Renal pelvis (tissue), 12 donors: ENCODE measurements at places on chromosomes 1 and 21. TPM values are rescaled to one million over a fixed set of nuclear protein-coding genes. Genes with fewer than 3 reads are reported as not detected.
A peak's percentile ranks its signal among the peaks of the same experiment; 100 is the strongest.

Gene TNFAIP8L2
- 1.3 TPM for polyA plus RNA-seq

DNA sequence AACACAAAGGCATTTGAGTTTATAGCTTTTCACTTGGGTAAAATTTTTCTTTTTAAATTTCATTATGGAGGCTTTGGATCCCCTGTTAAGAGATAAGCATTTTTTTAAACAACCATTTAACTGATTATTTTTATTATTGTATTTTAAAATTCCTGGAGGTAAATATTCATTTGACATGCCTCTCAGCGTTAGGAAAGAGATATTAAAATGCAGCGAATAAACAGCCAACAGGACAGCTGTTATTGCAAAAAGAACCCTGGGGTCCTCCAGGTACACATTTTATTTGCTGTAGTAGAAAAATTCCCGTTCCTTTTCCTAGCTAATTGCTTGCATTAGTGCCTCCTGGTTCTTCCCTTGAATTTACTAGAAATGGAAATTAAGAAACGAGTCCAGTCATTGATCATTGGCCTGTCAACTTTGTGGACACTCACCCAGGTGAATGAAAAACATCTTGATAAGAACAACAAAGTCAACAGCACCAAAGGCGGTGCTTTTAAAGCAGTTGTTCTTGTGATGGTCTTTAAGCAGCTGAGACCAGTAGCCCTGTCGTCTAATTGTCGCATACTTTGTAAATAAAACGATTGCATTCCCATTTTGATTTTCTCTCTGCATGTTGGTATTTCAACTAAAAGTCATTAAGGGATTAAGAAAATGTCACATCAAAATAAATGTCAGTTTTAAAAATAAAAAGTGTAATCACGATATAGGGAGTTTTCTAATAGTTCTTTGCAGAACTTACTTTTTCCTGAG is 282.4 kb downstream of the GRIK1 start:
- DNase-seq = no peak

DNA sequence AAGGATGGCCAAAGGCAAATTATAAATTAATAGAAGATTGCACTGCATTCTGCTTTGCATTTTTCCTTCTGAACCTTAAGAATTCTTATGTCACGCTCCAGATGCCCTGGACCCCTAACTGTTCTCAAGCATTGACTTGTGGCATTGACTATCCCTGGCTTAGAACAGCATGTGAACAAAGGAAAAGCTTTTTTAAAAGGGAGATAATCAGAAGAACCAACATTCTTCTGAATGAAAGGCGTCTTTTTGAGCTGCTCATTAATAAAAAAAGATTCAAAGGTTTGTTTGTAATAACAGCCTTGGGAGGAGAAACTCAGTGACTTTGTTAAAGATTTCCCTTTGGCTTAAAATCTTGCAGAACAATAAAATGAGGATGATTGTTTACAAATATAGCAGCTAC is 105.5 kb downstream of the TNNI3K start:
- DNase-seq = no peak

- no peak for DNase-seq
Observed at GRCh38 chr1:205049479-205049878, 6.5 kb downstream of the CNTN2 start.

- no peak for DNase-seq
Observed at GRCh38 chr1:165883056-165883455, 55.6 kb downstream of the UCK2 start.

GRCh38 chr21:29379517-29380054 is 80.9 kb downstream of the BACH1 start:
- no peak for DNase-seq

Gene PNRC2
- polyA plus RNA-seq = 213 TPM

- no peak for DNase-seq
Observed at GRCh38 chr1:51264451-51264850, 28.4 kb downstream of the RNF11 start.

GRCh38 chr1:112527266-112528010 is 18.7 kb downstream of the WNT2B start:
- DNase-seq = no peak

DNA sequence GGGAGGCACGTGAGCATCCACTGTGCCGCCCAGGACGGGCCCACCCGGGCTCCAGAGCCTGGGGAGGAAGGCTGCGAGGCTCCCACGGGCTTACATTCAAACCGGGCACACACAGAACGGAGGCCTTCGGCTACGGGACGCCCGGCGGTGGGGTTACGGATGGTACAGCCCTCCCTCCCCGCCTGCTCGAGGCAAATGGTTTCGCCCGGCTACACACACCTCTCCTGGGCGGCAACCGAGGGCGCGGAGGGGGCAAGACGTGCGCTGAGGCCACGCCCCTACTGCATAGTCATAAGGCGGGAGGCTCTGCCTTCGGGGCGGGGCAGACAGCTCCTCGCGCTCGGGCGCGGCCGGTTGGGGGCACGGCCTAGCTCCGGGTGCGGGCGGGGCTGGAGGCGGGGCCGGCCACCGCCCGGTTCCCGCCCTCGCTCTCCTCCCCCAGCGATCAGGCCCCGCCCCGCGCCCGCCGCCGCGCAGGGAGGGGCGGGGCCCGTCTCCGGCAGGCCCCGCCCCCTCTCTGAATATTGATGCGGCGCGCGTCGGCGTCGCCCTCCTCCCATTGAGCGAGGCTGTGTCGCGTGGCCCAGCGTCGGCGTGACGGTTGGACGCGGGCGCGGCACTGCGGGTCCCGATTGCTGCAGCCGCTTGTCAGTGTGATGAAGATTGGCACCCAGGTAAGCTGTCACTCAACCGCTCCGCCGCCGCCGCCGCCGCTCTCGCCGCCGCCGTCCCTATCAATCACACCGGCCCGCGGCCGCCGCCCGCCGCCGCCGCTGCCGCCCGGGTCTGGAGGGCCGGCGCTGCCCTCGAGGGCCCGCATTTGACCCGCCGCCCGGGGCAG is at the start of gene PKNOX1:
TSS of gene PKNOX1 (plus strand) at position 572 of the 841 bp plus-strand sequence. CDS start 29,820 bp downstream, outside the sequence.
- DNase-seq = peak; percentile 97

DNA sequence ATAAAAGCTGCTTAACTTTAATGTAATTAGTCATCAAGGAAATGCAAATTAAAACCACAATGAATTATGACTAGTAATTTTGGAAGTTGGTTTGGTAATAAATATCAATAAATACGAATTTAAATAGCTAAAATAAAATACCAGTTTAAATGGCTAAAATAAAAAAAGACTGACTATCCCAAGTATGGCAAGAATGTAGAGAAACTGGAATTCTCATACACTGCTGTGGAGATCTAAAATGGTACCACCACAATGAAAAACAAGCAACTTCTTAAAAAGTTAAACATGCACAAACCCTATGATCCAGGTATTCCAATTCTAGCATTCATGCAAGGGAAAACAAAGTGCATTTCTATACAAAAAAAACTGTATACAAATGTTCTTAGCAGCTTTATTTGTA is 382.6 kb upstream of the NR5A2 start:
- DNase-seq = no peak

GRCh38 chr1:171467626-171468025 is 17.7 kb upstream of the PRRC2C start:
- no peak for DNase-seq

Gene CACNA1E
- polyA plus RNA-seq = 0.53 TPM

- DNase-seq = no peak
Observed at GRCh38 chr1:203509135-203509534, 15.2 kb downstream of the OPTC start.

Gene PTPRU
- 15.4 TPM for polyA plus RNA-seq

Gene HEYL
- polyA plus RNA-seq = 23.4 TPM

GRCh38 chr1:224189561-224189960 is 6.5 kb downstream of the DEGS1 start:
- DNase-seq = no peak

DNA sequence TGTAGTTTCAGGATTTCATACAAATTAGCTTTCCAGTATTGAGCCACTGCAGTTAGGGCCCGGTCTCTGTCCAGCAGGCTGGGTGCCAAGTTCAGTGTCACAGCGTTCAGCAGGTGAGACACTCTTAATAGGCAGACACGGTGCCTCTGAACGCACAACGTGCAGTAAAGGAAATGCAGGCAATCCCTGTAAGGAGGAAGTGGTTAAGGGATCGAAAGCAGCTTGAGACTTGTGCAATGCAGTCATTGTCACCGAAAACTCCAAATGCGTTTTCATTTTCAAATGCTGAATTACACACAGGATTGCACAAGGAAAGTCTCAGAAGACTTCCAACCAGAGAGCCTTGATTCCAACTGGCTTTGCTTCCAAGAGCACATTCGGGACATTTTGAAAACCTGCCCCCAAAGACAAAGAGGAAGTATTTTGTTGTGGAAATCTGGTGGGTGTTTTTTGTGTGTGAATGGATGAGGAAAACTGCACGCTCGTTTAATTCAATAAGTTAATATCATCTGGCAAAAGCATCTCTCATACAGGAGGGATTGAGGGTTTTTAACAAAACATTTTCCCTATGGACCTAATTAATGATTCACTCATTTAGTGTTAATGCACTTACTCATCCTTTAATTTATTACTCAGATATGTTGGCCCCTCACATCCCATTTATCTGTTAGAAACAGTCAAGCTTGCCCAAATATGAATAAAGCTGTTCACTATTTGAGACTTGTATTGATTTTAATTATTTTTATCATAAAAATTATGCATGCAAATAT is 61.6 kb downstream of the PTGS2 start:
- no peak for DNase-seq

Gene PLA2G2F
- polyA plus RNA-seq = 0.64 TPM

DNA sequence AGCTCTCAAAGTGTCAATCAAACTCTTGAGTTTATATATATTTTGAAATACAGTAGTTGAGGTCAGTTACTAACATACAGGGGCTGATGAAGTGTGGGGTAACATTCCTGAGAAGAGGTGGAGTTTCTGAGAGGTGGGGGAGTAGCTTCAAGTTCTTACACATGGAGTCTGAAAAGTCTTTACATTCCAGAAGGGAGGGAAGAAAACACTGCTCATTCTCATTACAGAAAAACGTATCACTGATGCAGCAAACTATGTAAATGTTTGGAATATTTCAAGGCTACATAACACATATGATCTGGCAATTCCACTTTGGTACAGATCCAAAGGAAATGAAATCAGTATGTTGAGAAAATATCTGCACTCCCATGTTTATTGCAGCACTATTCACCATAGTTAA is 1065.8 kb upstream of the B3GALT2 start:
- DNase-seq = no peak

- no peak for DNase-seq
Observed at GRCh38 chr1:20381045-20381641, 90.5 kb downstream of the VWA5B1 start.

DNA sequence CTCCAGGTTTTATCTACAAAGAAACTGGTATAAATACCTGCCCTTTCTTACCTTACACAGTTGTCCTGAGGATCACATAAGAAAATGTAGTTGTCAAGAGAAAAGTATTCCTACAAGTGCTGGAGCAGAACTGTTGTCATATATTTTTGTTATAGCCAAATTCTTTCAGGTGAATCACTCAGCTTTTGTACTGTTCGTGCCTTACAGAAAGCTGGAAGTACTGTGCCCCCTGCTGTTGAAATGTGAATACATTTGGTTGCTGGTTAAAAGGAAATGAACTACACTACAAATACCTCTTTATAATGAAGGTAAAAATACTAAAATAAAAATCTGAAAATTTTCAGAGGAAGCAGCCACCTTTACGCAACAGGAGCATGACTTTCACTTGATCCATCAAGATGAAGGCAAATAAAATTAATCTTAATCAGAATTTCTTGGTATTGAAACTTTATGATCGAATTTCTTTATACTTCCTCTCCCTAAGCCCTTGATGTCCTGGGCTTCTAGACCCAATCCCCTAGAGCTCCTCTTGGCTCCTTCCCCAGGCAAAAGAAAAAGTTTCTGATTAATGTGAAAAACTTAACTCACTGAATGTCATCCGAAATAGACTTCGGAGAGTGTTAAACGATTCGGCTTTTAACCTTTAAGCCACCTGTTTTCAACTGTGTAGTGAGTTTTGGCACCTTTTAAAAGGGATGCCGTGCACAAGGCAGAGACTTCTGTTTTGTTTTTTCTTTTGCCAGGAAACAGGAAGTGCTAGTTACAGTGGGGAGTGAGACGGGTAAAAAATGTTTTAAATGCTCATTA is 12.5 kb downstream of the CHML start:
- no peak for DNase-seq

DNA sequence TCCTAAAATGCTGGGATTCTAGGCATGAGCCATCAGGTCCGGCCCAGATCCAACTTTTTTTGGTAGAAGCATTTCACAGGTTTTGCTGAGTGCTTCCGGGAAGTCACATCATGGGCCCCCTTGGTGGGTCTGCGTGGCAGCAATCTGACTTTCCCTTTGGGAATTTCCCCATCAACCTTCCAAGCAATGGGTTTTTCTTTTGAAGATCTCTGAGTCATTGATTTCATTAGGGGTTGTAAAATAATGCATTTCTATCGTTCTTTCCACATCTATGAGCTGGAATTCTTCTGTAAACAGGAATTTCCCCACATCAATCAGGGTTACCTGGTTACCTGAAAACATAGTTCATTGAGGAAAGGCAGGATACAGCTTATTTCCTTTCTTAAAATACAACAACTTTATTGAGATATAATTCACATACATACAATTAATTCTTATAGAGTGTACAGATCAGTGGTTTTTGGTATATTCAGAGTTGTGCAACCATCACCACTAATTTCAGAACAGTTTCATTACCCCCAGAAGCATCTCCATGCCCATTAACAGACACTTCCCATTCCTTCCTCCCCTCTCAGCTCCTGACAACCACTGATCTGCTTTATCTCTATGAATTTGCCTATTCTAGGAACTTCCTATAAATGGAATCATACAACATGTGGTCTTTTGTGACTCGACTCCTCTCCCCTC is 9.9 kb upstream of the ZBTB17 start:
- no peak for DNase-seq
